ENCODE measurements at places on chromosomes 5 and 9. TPM values are rescaled to one million over a fixed set of nuclear protein-coding genes. Genes with fewer than 3 reads are reported as not detected.

DRD1 gene
- total RNA-seq, result 0.08 TPM

FYB1 gene
- total RNA-seq, result 14.4 TPM

LRRC70 gene
- total RNA-seq, result 0.12 TPM

ANGPTL2 gene
- total RNA-seq, result not detected

ADAMTSL1 gene
- total RNA-seq, result 0.13 TPM

OLFM1 gene
- 8.5 TPM for total RNA-seq

SHC3 gene
- 0.34 TPM for total RNA-seq

OR1J2 gene
- not detected for total RNA-seq

SHOC1 gene
- not detected for total RNA-seq

CSF2 gene
- total RNA-seq, result 0.32 TPM

AMBP gene
- 7.5 TPM for total RNA-seq

UBAP2 gene
- total RNA-seq, result 40.6 TPM

TCF7 gene
- total RNA-seq, result 11.3 TPM

DAB2 gene
- 7.6 TPM for total RNA-seq

MTX3 gene
- total RNA-seq, result 6.0 TPM

TAF11L5 gene
- total RNA-seq, result not detected

ST8SIA4 gene
- total RNA-seq, result 0.20 TPM

TEX10 gene
- 24.9 TPM for total RNA-seq

UNC5A gene
- total RNA-seq, result 0.61 TPM

EPB41L4A gene
- 2.3 TPM for total RNA-seq

GRM6 gene
- total RNA-seq, result not detected

SLCO6A1 gene
- not detected for total RNA-seq

NR4A3 gene
- 2.9 TPM for total RNA-seq

PCDHGA1 gene
- 0.26 TPM for total RNA-seq

SAP30L gene
- total RNA-seq, result 29.0 TPM

GKAP1 gene
- 4.4 TPM for total RNA-seq

SPOCK1 gene
- total RNA-seq, result 13.9 TPM

BTNL3 gene
- not detected for total RNA-seq

RAPGEF1 gene
- total RNA-seq, result 34.3 TPM

PCDHA6 gene
- not detected for total RNA-seq
